Activated T-cell treated with anti-CD3 and anti-CD28 coated beads, Interleukin-2, amount 50 U/mL, for 1 hour (primary cell): ENCODE measurements at places on chromosomes 1 and 21.

DNA sequence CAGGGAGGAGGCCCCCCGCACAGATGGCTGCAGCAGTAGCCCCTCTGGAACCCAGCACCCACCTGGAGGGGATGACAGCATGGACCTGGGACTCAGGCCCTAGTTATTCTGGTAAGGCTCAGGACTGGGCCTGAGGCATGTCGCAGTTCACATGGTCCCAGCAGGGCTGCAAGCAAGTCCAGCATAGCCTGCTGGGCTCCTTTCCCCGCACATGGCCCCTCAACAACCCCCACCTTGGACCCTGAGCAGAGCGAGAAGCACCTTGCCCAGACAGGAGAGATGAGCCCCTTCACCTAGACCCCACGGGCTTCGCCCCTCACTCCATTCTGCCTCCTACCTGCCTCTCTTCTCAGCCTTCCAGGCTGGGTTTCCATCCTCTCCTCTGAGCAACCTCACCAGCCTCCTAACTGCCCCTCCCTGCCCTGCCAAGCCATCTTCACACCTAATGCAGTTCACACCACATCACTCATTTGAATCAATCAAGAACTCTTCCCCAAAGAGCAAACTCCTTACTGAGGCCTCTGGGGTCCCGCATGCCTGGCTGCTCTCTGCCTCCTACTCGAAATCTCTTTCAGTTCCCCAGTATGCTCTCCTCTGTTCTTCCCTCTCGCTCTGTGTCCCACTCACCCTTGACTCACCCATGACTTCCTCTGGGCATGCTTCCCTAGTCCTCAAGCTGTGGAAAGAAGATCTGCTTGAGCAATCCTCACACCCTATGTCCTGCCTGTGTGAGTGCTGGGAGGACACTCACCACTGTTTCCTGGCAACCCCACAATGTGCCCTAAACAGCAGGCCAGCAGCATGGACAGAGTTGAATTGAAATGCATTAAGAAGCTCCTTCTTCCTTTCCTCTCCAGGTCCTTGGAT lies 9.4 kb upstream of the THEMIS2 start:
- no peak for DNase-seq

- no peak for DNase-seq
These were observed 200.3 kb upstream of the FOXD3 start for GRCh38 chr1:63122079-63122478.

- DNase-seq = no peak
These were observed 28.7 kb downstream of the RSPH1 start for GRCh38 chr21:42467140-42467983.

GRCh38 chr1:219209578-219209977 lies 35.9 kb downstream of the LYPLAL1 start:
- DNase-seq = no peak

DNA sequence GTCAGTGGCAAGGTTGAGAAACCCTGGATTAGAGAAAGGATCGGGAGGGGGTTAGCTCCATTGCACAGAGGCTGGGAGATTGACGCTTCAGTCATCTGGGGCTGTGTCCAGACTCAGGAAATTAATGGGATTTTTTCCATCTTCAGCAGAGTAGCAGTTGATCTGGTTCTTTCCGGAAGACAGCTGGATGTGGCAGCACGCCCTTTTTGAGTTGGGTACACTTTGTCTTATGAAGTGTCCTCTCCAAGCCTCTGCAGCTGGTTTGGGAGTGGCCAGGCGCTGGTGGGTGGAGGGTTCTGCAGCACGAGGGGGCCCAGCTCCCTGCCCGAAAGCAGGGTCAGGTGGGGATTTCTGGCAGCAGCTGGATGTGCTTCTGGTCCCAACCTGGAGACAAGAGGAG lies 95.1 kb downstream of the TAS1R2 start:
- no peak for DNase-seq

GRCh38 chr1:42957880-42958487 lies 684 bp downstream of the SLC2A1 start:
- DNase-seq = peak; percentile 70

DNA sequence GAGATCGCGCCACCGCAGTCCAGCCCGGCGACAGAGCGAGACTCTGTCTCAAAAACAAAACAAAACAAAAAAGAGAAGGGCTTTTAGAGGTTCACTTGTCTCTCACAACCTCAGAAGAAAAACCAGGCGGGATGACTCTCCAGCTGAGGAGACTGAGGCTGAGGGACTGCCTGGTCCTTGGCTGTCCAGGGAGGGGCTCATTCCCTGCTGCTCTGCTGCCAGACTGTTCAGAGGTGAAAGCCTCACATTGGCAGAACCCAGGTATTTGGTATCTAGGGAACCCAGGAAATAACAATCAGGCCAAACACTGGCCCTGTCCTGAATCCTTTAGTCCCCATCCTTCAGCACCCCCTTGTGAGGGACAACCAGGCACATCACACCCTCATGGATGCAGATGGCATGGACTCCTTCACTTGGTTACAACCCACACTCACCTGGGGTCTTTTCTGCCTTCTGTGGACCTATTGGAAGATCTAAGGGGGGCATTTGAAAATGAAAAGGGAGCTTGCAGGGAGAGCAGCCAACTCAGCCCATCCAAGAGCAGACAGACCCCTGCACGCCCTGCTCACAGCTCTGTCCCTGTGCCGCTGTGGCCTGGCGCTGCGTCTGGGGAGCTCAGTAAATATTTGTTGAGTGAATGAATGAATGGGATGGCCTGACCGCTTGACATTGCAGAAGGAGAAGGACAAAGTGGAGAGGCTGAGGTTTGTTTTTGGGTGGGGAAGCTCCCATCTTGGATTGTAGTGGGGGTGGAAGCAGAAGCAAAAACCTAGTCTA lies 33.4 kb downstream of the CD247 start:
- peak; percentile 33 for DNase-seq

GRCh38 chr1:48291421-48291820 lies 68.9 kb downstream of the SLC5A9 start:
- DNase-seq = no peak

- DNase-seq = peak; percentile 67
These were observed 6.2 kb upstream of the ANKRD35 start for GRCh38 chr1:145891587-145892485.

DNA sequence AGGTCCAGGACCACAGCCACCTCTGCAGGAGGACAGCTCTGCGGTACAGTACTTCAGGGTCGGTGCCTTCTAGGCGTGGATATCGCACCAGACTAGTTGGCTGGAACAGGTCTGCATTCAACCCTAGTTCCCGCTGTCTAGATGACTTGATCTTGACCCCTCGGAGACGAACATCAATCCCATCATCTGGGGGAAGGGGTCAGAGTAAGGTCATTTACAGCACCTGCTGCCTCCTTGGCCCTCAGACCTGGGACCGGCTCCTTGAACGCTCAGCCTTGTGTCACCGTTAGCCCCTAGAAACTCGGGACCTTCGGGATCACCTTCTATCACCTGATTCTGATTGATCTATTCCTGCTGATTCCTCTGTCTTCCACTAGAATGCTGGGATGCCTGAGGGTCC lies 2.6 kb downstream of the HECTD3 start:
- DNase-seq = no peak

DNA sequence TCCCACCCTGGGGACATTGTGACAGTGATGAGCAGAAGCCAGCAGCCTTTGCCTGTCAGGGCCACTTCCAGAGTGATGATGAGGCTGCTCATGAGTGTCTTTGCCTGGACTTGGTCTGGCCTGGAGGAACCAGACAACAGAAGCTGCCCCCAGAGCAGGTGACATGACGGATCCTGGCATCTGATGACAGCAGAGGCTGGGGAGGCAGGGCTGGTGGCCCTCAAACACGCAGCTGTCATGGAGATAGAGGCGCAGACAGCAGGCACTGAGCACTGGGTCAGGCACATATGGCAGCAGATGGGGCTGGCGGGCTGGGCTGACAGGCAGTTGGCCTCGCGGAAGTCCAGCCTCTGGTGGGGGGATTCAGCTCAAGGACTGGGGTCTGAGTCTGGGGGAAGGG lies 66.4 kb upstream of the STUM start:
- no peak for DNase-seq
